ENCODE measurements at places on chromosomes 5 and 9. TPM values are rescaled to one million over a fixed set of nuclear protein-coding genes. Genes with fewer than 3 reads are reported as not detected.

Gene SPATA31D3
- not detected for total RNA-seq

Gene IL13
- 0.37 TPM for total RNA-seq

DNA sequence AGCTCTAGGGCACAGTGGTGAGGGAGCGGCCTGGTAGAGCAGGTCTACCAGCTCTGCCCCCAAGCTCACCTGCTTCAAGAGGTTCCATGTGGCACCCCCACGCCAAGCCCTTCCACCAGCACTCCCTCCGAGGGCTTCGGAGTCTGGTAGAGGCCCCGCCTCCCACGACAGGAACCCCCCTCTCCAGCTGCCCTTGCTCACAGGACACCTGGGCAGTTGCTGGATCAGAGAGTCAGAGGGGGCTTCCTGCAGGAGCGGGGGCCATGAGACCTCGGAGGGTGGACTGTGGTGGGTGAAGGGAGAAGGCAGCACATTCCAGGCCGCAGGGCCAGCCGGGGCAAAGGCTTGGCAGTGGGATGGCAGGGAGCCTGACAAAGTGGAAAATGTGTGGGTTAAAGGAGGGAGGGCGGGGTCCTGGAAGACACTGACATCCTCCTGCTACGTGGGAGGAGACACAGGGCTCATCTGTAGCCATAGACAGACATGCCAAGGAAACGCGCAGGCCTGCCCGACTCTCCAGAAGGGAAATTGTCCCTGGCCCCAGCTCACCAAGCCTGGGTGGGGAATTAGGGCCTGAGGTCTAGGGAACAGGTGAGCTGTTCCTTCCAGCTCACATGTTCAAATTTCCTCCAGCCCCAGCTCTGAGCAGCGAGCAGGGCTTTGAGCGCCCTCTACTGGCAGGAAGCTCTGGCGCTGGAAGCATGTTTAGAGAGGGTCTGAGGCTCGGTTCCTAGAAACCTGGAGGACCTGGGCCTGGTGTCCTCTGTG is 74.2 kb downstream of the NTNG2 start:
- DNase-seq: peak; percentile 80

Gene N4BP3
- 5.3 TPM for total RNA-seq

GRCh38 chr5:25448646-25449045 is 803.9 kb upstream of the CDH10 start:
- DNase-seq: no peak

DNA sequence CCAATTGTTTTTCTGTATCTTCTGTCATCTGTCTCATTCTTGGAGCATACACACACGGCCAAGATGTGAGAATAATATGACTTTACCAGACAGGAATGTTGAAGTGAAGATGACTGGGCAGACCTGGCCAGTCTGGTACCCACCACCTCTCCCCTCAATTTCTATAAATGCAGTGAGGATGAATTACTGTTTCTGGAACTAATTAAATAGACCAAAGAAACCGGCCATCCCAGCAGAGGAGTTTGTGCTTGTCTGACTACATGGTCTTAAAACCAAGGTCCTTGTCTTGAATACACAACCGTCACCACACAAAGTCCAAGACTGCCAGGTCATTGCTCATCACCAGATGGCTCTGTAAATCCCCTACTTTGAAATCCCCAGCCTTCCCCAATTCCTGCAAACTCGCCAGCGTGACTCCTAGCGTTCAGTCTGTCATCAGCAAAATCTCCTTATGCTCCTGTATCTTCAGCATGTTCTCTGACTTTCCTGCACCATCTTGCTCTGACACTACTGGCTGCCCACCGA is 147.2 kb downstream of the PDE4D start:
- DNase-seq: no peak
